Endodermal cell (in vitro differentiated cells): ENCODE measurements at places on chromosomes 4 and X. TPM values are rescaled to one million over a fixed set of nuclear protein-coding genes. Genes with fewer than 3 reads are reported as not detected.
A peak's percentile ranks its signal among the peaks of the same experiment; 100 is the strongest.

DNA sequence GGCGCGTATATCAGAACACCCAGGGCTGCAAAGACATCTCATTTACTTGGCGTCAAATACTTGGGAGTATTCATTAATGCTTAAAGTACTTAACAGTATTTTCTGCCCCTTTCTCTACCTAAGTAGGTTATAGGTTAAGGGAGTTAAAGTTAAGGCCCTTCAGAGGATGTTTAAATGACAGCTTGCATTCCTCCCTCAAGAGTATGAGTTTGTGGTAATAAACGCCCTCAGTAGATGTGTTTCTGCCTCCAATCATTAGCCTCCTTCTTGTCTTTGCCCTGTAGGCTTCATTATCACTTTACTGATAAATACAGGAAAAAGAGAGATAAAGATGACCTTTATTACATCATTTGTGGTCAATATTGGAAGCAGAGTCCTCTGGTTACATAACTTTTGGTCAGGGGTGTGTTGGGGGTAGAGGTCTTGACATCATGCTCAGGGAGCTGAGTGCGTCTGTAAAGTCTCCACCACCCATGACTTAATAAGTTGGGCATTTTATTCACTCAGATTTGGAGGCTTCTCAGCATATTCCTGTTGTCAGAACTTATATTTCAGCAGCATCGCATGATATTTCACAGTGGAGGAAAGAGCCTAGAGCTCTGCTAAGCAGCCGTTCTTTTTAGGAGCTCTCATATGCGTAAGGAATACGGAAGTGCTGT lies 145.9 kb downstream of the CPE start:
- H3K27ac ChIP-seq: no peak overlapping the region
- DNase-seq: no peak
- H3K4me3 ChIP-seq: no peak overlapping the region
- H3K36me3 ChIP-seq: no peaks in the 10 kb centered on the region
- H3K27me3 ChIP-seq: no peaks in the 10 kb centered on the region

DNA sequence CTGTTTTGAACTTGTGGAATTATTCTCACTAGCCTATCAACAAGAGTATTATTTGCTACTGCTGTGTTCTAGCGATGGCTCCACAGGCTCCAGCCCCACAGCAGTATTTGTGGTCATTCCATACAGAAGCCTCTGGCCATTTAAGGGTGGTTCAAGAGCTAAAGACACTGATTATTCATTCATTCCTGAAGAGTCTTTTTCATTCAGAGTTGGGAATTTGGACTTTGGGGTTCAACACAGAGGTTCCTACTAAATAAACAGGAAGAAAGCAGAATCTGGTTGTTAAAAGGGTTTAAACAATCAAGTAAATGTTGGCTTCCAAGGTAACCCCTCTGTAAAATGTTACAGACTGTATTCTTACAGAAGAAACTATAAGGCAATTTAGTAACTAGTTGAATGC lies 4.3 kb upstream of the MBNL3 start:
- DNase-seq: no peak
- H3K4me1 ChIP-seq: no peaks in the 10 kb centered on the region
- no peak overlapping the region for H3K4me3 ChIP-seq

DNA sequence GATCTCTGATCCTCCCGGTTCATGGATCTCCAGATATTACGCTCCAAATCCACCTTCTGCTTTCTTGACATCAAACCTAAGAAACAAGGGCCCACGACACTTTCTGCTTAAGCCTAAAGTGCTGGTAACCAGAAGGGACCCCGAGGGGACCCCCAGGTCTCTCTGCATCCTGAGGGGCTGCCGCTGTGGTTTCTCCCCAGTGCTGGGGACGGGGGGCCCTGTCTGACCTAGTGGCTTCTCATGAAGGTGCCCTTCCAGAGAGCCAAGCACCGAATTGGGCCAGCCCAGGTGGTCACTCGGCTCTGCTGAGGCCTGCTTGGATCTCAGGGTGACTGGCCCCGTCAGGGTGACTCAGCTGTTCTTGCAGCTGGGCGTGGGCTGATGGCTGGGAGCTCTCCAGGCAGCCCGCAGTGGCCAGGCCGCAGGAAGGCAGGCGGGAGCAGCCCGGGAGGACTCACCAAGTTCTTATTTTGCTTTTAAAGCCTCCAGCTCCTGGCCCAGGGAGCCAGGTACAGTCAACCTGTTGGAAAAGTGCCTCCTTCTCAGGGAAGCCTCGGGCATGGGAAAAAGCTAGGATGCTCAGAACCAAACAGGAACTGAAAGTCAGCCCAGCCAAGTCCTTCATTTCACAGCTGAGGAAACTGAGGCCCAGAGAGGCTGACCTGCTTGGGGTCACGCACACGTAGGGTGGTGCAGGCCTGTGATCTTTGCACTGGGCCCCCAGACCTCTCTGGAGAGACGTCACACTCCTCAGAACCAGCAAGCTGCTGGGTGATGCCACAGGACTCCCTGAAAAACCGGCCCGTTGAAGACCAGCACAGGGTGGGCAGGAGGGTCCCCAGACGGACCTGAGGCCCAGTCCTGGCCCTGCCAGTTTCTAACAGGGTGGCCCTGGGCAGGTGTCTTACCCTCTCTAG lies 16.7 kb downstream of the BLOC1S4 start:
- peak; percentile 71 for DNase-seq
- no peak overlapping the region for H3K4me3 ChIP-seq
- no peaks in the 10 kb centered on the region for H3K4me1 ChIP-seq
- H3K36me3 ChIP-seq: no peaks in the 10 kb centered on the region

DNA sequence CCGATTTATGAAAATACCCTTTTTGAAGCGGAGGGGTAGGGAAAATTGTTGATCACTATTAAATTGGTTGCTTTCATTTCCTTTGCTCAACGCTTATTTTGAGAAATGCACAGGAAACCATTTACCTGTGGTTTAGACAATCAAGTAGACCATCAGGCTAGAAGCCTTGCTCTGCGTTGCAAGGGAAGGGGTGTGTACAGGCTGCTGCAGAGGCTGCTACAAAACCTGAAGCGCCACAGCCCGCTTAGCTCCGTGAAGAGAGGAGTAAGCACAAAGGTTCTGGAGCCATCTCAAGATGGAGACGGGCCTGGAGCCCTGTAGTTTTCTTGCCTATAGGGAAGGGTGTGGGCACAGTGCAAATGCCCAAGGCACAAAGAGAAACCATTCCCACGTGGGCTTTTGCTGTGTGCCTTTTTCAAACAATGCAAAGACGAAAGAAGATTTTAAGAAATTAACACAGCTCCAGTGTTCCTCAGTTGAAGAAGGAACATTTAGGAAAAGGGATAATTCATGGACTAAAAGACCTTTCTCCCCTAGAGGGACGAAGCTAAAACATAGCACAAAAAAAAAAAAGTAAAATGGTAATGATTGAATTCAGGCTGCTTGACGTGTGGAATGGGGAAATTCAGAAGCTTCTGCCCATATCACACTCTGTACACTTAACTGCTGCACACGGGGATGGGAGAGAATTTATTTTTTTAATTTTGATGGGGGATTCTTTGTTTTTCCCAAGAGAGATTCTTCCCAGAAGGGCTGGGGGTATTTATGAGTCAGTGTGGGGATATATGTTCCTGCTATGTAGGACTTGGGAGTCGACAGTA lies 3.5 kb downstream of the TMSB4X start:
- peak overlapping the region; percentile 48 for H3K27ac ChIP-seq
- H3K36me3 ChIP-seq: peaks cover 12% of the 10 kb centered on the region
- DNase-seq: peak; percentile 91
- H3K4me3 ChIP-seq: peak overlapping the region; percentile 91

GRCh38 chr4:14196131-14196530 lies 568.6 kb upstream of the BOD1L1 start:
- no peak overlapping the region for H3K27ac ChIP-seq
- DNase-seq: peak; percentile 89
- no peaks in the 10 kb centered on the region for H3K36me3 ChIP-seq
- H3K4me3 ChIP-seq: no peak overlapping the region
- H3K4me1 ChIP-seq: no peaks in the 10 kb centered on the region

DNA sequence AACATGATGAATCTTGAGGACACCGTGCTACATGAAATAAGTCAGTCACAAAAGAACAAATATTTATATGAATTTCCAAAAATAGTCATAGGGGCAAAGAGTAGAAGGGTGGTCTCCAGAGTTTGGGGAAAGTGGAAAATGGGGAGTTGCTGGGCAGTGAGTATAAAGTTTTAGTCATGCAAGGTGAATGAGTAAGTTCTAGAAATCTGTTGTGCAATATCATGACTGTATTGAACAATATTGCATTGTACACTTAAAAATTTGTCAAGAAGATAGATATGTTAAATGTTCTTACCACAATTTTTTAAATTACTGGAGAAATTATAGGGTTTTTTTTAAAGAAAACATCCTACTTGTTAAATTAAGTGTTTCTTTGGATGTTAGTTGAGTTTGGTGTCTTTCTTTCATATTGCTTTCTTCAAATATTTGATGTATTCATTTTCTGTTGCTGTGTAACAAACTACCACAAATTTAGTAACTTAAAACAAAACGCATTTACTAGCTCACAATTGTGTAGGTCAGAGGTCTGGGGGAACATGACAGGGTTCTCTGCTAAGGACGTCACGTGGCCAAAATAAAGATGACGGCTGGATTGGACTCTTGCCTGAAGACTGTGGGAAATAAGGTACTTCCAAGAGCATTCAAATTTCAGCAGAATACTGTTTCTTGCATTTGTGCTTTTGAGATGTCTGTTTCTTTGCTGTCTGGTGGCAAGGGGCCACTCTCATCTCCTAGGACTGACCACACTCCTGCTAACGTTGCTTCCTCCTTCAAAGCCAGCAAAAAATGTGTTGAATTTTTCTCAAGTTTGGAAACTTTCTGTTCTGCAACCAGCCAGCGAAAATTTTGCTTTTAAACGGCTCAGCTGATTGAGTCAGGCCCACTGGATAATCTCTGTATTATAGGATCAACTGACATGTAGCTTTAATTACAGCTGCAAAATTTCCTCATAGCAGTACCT lies 76.7 kb downstream of the CPEB2 start:
- H3K27me3 ChIP-seq: no peaks in the 10 kb centered on the region
- no peaks in the 10 kb centered on the region for H3K4me1 ChIP-seq
- H3K27ac ChIP-seq: no peak overlapping the region
- no peaks in the 10 kb centered on the region for H3K36me3 ChIP-seq
- no peak for DNase-seq

- H3K36me3 ChIP-seq: no peaks in the 10 kb centered on the region
- H3K4me3 ChIP-seq: no peak overlapping the region
- no peak overlapping the region for H3K27ac ChIP-seq
- no peaks in the 10 kb centered on the region for H3K27me3 ChIP-seq
Observed at GRCh38 chr4:102114118-102114630, 231.1 kb downstream of the SLC39A8 start.

DNA sequence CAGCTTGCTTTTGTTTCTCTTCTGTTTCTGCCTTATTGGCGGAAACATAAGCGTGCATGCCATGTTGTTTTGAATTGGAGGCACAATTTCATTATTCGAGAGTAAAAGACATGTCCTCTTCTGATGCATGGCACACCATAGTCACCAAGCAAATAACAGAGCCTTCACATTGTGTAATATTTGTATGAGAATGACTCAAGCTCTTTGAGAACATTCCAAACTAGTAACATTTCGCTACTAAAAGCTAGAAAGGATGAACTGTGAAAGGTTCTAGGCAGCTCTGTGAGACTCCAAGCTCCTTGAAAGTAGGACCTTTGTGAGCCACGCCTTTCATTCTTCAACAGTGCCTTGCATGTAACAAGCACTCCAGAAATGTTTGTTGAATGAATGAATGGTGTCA lies 9.2 kb upstream of the ANXA3 start:
- no peaks in the 10 kb centered on the region for H3K27me3 ChIP-seq
- no peak for DNase-seq
- H3K4me3 ChIP-seq: no peak overlapping the region

GRCh38 chrX:2609431-2610238 lies 81.5 kb upstream of the CD99 start:
- peak overlapping the region; percentile 90 for H3K4me3 ChIP-seq
- no peaks in the 10 kb centered on the region for H3K27me3 ChIP-seq
- H3K27ac ChIP-seq: no peak overlapping the region
- DNase-seq: peak; percentile 73
- H3K4me1 ChIP-seq: peaks cover 4% of the 10 kb centered on the region

Gene ETDA
- total RNA-seq: not detected in 3 replicates

Gene BDH2
- total RNA-seq: 41.4 to 51.6 TPM (median 46.4 TPM) in 3 replicates

Gene LANCL3
- total RNA-seq: 0.11 TPM in 2 replicates

Gene CDX4
- not detected in 3 replicates for total RNA-seq

Gene STBD1
- 0.31 and 0.47 TPM in 2 replicates for total RNA-seq

Gene RTL9
- total RNA-seq: 0.23 and 0.29 TPM in 2 replicates
